ENCODE measurements at places on chromosomes 2 and 18.

DNA sequence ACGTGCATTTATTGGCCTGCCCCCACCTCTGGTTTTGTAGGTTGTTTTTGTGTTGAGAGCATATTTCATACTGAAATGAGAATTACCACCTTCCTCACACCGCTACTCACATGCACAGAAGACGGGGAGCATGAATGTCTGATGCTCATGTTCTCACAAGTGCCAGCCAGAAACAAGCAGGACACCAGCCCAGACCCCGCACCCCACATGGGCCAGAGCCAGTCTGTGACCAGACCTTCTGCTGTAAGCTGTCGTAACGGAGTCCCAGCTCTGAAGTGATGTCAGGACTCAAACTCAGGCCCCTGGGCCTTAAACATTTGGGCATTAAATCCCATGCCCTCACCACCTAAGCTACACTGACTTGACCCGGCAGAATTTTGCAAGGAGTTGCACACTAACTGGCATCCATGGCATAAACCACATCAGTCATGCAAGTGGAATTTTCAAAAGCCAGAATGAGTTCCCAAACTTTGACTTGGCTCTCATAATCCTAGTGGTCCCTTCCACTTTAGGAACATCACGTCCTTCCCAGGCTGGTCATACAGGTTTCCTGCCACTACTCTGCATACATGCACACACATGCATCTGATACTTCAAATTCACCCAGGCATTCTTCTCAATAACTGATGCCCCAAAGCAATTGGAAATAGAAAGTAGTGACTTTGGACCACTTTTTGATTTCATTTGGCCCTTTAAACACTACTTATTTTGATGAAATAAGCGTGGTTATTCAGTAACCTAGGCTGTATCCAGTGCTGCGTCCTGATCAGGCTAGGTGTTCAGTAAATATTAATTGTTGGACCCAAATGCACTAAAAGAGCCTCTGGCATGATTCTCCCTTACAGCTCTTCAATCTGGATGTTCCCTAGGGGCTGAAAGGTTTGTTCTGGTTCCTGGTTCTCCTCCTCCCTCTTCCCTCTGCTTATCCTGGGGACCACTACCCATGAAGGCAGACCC is 223.1 kb upstream of the ID2 start:
- no peak for DNase-seq

GRCh38 chr2:219829667-219830352 is 202.4 kb downstream of the SLC4A3 start:
- no peak for DNase-seq

DNA sequence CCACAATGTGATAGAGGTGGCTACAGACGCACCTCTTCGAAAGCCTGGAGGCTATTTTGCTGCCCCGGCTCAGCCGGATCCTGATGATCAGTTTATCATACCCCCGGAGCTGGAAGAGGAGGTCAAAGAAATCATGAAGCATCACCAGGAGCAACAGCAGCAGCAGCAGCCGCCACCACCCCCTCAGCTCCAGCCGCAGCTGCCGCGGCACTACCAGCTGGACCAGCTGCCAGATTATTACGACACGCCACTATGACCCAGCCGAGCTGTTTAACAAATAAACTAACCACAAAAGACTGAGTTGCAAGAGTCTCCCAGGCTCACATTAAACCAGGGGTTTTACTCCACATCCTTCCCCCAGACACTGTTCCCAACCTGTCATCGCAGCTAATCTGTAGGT is 263.8 kb downstream of the PHLPP1 start:
- DNase-seq = no peak

- DNase-seq = no peak
Measured at GRCh38 chr18:71021030-71021362, 732.2 kb downstream of the SOCS6 start.

GRCh38 chr2:66080127-66080526 is 354.8 kb upstream of the MEIS1 start:
- no peak for DNase-seq

GRCh38 chr2:24768601-24769000 is 24.6 kb downstream of the PTRHD1 start:
- no peak for DNase-seq

GRCh38 chr18:26386441-26386840 is 160.2 kb downstream of the TAF4B start:
- DNase-seq = no peak

DNA sequence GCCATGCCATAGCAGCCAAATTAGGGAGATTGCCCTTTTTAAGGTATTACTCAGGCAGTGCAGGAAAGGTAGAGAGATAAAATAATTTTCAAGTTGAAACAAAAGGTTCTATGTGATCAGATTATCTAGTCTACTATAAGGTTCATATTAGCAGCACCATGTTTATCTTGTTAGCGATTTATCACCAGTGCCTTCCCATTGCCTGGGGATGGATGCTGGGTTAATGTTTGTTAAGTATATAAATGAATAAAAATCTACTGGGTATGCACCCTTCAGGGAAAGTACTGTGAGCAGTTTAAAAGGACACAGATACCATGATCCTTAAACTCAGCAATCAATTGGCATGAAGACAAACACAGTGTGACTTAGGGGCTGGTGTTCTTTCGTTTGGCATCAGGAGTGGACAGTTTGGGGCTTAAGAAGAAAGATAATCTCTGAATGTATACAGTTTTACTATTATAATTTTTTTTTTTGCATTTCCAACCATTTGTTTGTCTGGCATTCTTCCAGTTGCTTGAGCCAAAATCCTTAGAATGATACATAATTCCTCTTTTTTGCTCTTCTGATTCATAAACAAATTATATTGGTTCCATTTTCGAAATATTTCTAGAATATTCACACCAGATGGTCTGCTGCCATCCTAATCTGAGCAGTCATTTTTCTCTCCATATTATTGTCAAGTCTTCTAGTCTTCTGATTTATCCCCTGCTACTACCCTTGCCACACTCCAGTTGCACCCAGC is 512.8 kb upstream of the SLC8A1 start:
- no peak for DNase-seq

DNA sequence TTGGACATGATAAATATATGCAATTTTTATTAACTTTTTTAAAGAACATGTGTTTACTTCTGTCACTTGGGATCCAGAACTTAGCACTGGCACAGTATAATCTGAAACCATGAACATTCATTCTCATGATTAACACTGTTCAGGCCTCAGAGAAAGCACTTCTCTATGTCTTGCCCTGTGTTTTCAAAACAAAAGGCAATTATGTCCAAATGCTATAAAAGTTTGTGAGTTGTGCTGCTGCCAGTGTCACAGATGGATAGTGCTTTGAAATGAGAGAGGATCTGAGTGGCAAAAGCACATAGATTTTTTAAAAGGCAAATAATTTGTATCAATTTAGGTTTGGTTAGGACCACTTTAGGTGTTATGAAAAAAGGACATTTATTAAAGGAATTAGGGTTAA is 470.5 kb upstream of the FAM98A start:
- no peak for DNase-seq

- no peak for DNase-seq
Measured at GRCh38 chr2:220940646-220941045, 631.5 kb downstream of the EPHA4 start.

- DNase-seq = no peak
Measured at GRCh38 chr2:99998651-99999320, 143.6 kb downstream of the AFF3 start.

DNA sequence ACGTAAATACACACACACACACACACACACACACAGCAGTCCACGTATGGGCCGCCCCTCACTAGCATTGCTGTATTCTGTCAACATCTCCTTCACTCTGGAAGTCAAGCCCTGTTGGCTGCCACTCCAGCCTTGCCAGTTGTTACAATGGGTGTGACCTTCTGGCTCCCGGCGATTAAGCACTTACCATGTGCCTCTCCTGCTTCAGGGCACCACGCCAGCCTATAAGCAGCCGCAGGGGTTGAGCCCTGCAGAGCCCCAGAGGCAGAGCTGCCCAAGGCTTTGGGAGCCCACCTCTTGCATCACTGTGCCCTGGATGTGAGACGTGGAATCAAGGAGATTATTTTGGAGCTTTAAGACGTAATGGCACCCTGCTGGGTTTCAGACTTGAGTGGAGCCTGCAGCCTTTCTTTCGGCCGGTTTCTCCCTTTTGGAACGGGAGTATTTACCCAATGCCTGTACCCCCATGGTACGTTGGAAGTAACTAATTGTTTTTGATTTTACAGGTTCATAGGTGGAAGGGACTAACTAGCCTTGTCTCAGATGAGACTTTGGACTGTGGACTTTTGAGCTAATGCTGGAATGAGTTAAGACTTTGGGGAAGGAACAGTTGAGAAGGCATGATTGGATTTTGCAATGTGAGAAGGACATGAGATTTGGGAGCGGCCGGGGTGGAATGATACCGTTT is 54.5 kb upstream of the ROCK2 start:
- DNase-seq = no peak

GRCh38 chr18:23884681-23885375 is 129.7 kb upstream of the TTC39C start:
- no peak for DNase-seq

DNA sequence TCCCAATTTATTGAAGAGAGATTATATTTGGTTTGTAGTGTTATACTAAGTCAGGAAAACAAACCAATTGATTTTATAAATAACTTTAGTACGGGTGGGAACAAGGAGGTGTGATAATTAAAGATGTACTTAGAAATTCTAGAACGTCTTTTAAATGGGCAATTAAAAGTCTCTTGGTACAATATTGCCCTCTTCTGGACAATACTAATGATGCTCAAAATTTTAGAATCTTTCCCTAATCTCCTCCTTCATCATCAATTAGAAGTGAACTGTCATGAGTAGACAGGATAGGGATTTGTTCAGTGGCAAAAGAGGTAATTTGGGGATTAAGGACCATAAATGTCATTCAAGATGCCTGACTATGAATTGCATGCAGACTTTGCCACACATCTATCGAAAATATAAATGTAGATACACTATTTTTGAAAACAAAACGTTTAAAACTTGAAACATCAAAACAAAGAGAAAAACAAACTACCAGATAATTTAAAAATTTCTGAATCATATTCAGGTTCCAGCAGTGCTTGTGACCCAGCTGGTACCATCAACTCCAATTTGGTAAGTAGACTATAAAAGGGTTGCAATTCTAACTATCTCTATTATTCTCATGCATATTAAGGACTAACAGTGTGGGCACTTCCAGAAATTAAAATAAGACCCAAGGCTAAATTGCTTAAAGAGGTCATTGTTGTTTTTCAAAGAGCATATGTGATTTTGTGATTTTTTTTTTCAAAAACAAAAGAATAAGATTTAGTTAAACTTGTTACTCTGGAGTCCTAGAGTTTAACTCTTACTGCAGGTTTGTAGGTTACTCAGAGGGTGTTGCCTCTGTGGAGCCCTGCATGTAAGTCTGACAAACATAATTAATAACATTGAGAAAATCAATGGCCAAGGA is 123.5 kb downstream of the LAMA3 start:
- DNase-seq = no peak

- DNase-seq = no peak
Measured at GRCh38 chr2:67667054-67667908, 270.1 kb downstream of the ETAA1 start.

DNA sequence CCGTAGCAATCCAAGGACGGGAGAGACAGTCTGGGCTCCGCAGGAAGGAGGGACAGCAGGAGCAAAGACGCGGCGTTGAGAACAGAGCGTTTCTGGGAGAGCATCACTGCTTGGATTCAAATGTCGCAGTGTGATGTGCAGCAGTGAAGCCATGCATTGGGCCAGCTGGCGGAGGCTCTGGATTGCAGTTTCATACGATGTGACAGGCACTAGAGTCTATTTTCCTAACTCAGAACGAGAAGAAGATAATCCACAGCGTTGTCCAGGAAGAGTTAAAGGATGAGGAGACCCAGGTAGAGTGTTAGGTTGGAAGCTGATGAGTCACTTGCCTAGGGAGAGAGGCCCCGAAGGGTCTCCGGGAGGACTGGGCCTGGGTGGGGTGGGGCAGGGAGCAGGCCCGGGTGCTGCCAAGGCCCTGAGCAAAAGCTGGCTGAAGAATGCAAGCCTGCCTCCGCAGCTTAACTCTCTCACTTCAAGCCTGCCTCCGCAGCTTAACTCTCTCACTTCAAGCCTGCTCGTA is 17.7 kb upstream of the SEMA4C start:
- no peak for DNase-seq

GRCh38 chr2:219433666-219434467 is 776 bp upstream of the SPEG start:
- DNase-seq = peak; percentile 59

DNA sequence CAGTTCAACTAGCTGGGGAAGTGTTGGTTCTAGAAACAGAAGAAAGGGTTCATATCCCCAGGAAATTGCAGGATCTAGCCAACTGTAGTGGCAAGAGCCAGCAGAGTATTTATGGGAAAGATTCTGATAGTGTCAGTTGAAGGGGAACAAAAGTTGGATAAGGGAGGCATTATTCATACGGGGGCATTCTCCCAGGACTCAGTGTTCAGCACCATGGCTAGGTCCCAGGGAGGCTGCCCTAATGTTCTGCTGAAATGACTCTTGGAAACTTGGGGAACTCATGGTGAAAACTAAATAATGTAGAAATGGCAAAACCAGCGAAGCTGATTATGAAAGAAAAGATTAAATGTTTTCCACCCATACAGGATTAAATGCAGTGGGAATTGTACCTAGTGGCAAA is 543.7 kb downstream of the TRIB2 start:
- no peak for DNase-seq

GRCh38 chr18:27967913-27968824 is 208.8 kb downstream of the CDH2 start:
- no peak for DNase-seq

- no peak for DNase-seq
Measured at GRCh38 chr18:5600378-5601071, 56.7 kb upstream of the EPB41L3 start.

GRCh38 chr2:9240745-9241144 is 34.1 kb downstream of the ASAP2 start:
- DNase-seq = no peak

DNA sequence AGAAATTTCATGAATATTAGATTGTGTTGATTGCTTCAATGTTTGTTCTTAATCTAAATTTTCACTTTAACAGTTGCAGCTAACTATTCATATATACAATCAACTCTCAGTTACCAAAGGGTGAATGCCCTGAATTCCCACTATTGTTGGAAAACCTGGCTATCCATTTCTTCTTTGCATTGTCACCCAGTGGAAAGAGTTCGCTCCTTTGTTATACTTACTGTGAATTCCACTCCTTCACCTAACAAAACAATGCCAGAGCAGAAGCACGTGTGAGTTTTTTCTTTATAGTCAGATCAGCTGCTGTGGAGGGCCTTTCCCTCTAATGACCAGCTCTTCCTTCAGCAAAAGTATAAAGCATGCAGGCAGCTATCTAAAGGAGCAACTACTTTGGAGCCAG is 409.2 kb upstream of the NRP2 start:
- DNase-seq = no peak

- no peak for DNase-seq
Measured at GRCh38 chr18:49495480-49495879, 8.4 kb upstream of the C18orf32 start.

- DNase-seq = no peak
Measured at GRCh38 chr18:67932271-67932670, 415.8 kb upstream of the DSEL start.

DNA sequence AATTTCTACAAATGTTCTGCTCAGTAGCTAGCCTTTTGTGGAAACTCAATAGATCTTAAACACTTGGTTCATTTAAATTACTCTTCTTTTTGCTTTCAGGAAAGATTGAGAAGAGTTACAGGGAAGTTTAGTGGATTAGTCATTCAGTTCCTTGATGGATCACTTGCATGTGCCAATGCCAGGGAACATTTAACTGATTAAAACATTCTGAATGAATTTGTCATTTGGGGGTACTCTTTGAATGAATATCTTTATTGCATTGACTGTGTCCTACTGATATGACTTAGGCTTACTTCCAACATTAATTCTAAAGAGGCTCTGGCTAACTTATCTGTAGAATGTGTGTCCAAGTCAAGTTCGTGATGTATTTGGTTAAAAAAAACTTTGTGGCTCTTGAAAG is 199.8 kb downstream of the PLCL1 start:
- DNase-seq = no peak

GRCh38 chr18:65792456-65793074 is 41.8 kb downstream of the CDH7 start:
- DNase-seq = no peak
